Astrocyte (in vitro differentiated cells and primary cell): ENCODE measurements at places on chromosomes 1 and 21.

GRCh38 chr1:200143347-200143746, 115.8 kb downstream of the NR5A2 start:
- DNase-seq = no peak

- DNase-seq = no peak
Observed at GRCh38 chr1:32390904-32391870, 3.1 kb downstream of the BSDC1 start.

- peak; percentile 59 for DNase-seq
Observed at GRCh38 chr1:162946701-162947100, 85.7 kb upstream of the CCDC190 start.

DNA sequence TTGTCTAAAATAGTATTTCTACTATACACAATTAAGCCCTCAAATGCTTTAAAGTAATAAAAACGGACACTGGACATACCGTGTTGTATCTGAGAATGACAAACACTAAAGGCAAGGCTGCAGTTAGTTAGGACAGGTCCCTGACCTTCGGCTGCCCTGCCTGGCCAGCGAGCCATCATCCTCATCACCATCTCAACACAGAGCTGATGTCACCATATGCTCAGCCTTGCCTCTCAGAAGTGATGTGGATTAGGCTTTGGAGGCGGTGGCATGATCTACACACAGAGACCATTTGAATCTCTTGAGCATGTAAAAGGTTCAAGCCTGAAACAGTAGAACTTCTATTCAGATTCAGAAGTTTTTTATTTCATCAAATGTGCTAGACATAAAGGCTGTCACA, 244.7 kb downstream of the SDCCAG8 start:
- no peak for DNase-seq

DNA sequence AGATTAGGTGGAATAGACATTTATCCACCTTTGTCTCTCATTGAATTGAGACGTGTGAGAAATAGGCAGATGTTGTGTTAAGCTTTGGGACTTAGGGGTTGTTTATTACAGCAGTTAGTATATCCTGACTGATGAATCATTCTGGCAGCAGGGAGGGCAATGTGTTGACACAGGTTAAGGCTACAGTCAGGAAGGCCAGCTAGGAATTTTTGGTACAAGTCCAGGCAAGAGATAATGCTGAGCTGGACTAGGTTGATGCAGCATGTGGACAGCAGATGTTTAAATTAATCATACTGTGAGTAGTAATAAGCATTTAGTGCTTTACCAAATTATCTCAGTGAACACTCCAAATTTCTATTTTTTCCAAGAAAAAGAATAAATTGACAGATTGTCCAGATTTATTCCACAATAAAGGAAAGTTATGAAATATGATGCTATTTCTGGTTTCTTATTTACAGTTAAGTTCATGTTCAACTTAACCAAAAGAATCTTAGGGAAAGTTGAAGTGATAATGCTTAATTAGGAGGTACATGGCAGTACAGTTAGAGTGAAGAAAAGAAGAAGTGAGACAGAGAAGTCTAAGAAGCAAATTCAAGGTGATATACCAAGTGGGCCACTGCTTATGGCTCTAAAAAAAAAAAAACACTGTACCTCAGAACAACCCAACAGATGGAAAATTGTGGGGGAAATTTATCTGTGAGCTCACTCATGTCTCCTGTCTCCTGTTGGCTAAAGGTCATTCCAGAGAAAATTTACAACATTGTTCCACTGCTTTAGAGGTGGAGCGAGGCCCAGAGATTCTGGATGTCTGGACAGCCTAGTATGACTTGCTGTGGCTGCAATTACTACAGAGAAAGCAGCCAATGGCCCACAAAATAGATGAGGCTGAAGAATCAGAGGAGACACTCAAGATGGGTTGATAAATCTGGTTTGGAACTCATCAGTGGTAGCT, 102.7 kb upstream of the C21orf91 start:
- peak; percentile 94 for DNase-seq

DNA sequence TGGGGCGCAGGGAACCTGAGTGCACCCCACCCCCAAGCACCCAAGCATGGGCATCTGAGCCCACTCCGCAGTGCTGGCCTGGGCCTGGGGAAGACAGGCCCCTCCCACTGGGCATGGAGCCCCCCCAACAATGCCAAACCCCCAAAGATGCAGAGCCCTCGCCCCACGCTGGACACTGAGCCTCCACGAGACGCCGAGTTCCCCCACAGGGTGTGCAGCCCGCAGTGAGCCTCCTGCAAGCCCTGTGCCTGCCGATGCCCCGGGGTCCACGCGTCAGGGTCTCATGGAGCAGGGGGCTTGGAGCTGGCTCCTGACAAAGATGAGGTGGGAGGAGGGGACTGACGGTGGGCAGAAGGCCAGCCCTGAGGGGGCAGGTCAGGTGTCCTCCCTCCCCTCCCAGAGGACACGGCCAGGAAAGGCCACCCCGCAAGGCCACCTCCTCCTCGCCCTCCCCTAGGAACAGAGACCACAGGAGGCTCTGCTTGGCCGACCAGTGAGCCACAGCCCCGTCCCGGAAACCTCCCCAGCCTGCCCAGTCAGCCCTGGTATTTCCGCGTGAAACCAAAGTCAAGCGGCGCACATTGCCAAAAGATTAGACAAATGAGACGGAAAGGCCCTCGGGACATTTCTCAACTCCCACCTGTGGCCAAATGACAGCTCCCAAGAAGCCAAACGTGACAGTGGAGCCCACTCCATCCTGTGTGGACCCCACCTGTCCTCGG, 33.4 kb downstream of the MEGF6 start:
- DNase-seq = peak; percentile 81

- DNase-seq = no peak
Observed at GRCh38 chr1:14220811-14221210, 377.7 kb upstream of the KAZN start.

DNA sequence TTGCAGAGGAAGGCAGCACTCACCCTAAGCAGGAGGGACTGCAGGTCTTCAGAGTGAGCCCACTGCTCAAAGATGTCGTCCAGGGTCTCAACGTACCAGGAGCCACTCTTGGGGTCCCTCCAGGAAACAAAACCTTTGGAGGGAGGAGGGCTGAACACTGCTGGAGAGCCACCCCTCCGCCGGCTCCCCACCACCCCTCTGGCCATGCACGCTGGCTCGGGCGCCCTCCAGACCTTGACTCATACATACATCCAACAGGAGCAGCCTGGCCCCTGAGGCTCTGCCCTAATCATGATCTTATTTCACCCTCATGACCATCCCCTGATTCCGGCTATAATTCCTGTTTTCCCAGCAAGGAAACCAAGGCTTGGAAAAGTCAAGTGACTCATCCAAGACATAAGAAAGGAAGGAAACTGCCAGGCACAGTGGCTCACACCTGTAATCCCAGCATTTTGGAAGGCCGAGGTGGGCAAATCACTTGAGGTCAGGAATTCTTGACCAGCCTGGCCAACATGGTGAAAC, 18.0 kb downstream of the CELA2B start:
- DNase-seq = no peak

GRCh38 chr1:235343726-235344125, 15.4 kb downstream of the GGPS1 start:
- DNase-seq = no peak

DNA sequence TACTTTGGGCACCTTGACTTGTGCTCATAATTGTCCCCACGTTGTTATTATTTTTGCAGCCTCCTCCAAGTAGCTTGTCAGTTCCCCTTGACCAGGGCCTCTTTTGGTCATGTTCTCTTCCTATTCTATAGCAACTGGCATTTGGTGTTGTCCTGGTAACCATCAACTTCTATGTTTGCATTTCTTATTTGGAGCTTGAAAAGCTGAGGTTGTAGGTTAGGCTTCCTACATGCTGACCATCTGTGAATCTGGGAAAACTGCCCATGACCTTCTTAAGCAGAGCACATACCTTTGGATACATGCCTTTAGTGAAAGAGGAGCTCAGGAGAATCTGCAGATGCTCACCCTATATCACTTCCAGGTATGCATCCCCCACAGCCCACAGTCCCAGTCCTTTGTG, 160.8 kb downstream of the HHAT start:
- peak; percentile 24 for DNase-seq

- DNase-seq = no peak
Observed at GRCh38 chr1:109908836-109909235, 1.8 kb upstream of the CSF1 start.
